Stimulated activated CD4-positive, alpha-beta T cell treated with anti-CD3 and anti-CD28 coated beads, Interleukin-12 subunit alpha, Interleukin-12 subunit beta, amount 100 ng/mL, for 4 hours (primary cell): ENCODE measurements at places on chromosomes 5 and 9.

DNA sequence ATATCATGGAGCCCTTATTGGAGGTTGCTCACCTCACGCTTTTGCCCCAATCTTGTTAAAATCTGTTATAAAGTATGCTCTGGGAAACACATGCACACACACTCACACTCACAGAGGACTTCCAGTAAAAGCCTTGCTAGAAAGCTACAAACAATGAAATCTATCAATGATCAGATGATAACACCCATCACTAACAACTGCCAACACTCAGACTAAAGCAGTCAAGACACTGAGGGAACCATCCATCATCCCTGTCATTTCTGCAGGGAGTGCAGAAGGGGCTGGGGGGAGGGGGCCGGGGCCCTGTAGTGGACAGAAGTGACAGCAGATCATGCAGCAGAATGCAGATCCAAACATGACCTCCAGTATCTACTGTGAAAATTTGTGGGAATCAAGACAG is 179.1 kb downstream of the AOPEP start:
- no peak for DNase-seq

- DNase-seq: peak; percentile 57
Measured at GRCh38 chr9:100437860-100438805, 11.2 kb downstream of the MSANTD3 start.

- DNase-seq: no peak
Measured at GRCh38 chr9:114735704-114736103, 53.7 kb upstream of the TEX48 start.

DNA sequence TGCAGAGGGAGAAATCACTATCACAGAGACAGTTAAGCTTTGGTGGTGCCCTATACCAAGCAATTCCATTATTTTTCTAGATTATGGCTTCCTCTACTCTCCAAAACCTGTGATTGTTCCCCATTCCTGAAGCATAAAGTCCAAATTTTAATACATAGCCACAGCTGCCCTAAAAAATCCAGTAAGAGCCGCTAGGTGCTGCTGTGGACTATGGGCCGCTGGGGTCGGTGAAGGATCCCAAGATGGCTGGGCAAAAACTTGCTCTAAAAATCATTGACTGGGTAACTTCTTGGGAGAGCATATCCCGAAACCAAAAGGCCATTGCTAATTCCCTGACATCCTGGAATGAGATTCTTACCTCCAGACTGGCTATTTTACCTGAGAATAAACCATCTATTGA is 245.3 kb downstream of the NFIB start:
- DNase-seq: no peak

GRCh38 chr5:80255431-80255810 is 427 bp downstream of the SERINC5 start:
- DNase-seq: peak; percentile 45

DNA sequence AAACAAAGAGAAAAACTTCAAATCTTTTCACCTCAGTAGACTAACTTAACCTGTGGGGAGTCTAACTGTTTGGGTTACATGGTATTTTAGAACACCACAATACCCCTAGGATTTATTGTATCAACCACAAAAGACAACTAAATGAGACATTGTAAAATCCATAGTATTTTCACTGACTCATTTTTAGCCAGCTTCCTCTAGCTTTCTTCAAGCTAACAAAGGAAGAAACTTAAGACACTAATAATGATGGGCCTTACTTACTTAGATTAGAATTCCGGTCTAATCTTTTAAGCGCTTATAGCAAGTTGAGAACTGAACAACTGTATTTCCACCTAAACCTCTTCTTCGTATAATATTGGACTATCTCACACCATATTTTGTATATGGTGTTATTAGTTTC is 529.3 kb downstream of the DMRTA1 start:
- no peak for DNase-seq

DNA sequence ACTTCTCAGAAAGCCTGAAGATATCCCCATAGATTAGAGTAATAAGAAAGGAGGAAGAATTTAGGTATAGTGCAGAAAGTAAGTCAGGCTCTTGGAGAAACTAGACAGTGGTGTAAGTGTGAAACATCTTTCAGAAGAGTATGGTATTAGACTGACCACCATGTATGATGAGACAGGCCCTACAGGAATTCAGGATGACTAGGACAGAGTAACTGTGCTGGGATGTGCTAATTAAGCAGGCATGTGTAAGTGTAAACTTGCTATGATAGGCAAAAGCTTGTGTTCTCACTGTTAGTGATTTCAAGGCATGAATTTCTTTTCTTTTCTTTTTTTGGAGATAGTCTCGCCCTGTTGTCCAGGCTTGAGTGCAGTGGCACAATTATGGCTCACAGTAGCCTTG is 70.8 kb downstream of the RAB24 start:
- DNase-seq: no peak

DNA sequence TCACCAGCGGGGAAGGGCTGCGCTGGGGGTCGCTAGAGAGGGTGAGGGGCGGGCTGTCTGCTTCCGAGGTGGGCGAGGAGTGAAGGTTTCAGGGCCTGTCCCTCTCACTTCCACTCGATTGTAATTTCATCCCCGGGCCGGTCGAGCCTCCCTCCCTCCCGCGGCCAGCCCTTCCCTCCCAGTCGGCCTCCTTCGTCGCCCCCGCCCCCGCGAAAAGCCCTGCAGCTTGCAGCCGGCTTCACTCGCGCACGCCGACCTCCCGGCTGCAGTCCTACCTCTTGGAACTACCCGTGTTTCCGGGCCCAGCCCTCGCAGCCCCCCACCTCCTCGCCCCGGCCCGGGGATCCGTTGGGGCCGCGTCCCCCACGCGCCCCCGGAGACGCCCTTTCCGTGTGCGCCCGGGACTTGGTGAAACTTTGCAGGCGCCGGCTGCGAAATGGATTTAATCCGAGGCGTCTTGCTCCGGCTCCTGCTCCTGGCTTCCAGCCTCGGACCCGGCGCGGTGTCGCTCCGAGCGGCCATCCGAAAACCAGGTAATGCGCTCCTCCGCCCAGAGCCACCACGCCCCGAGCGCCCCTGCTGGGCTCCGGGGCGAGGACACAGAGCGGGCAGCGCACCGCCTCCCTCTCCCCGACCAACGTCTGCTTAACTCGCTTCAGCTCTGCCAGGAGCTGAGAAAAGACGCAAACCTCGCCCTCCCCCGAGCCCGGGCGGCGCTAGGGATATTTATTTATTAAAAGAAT is at the start of gene EGFLAM:
Gene EGFLAM (plus strand): TSS at position 241 of the 743 bp plus-strand sequence. CDS start 196 bp downstream, at position 437.
- no peak for DNase-seq

GRCh38 chr5:59319250-59319649 is 574.3 kb downstream of the PDE4D start:
- no peak for DNase-seq

- DNase-seq: no peak
Measured at GRCh38 chr5:32928761-32929160, 217.6 kb downstream of the NPR3 start.

- no peak for DNase-seq
Measured at GRCh38 chr5:35026941-35027340, 20.8 kb downstream of the AGXT2 start.

- DNase-seq: no peak
Measured at GRCh38 chr5:178994580-178995340, at the start of gene GRM6. Gene GRM6, minus strand, starts transcription at chr5:178995320. Its CDS starts 376 bp downstream, at chr5:178994944.

DNA sequence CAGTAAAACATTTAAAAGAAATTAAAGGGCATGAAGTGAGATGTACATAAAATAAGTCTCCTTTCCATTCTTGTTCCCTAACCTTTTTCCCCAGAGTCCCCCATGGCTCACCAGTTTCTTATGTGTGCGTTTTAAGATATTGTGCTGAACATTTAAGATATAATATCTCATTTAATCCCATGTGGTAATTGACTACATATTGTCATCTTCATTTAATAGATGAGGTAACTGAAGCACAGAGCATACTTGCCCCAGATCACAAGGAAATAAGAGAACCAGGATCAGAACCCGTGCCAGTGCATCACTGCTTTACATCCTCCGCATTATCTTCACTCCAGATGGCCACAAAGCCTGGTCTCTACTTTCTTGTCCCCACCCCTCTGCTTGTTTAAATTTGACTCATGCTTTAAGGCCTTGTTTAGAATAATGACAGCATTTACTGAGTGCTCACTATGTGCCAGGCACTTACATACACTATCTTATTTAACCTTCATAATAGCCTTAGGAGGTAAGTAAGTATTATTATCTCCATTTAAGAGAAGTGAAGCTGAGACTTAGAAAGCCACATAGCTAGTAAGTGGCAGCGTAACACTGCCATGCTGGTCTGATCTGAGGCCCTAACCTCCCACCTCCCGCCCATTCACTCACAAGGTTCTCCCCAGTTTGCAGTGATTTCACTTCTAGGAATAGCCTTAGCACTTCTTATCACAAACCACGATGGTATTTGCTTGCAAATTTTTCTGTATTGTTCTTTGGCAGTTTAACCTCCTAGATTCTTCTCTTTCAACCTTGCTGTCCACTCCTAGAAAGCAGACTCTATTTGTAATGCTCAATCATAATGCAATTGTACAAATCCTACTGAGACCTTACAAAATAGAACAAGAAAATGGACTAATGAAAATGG is 78.4 kb upstream of the IL6ST start:
- DNase-seq: no peak

- no peak for DNase-seq
Measured at GRCh38 chr5:139960723-139961383, 82.2 kb downstream of the NRG2 start.

GRCh38 chr5:102802708-102803458 is 47.8 kb downstream of the PAM start:
- DNase-seq: no peak
